ENCODE measurements at places on chromosomes 11 and 22.

- DNase-seq: no peak
Measured at GRCh38 chr22:25908755-25909154, 166.8 kb downstream of the MYO18B start.

GRCh38 chr11:112614605-112615004 lies 346.6 kb upstream of the NCAM1 start:
- no peak for DNase-seq

DNA sequence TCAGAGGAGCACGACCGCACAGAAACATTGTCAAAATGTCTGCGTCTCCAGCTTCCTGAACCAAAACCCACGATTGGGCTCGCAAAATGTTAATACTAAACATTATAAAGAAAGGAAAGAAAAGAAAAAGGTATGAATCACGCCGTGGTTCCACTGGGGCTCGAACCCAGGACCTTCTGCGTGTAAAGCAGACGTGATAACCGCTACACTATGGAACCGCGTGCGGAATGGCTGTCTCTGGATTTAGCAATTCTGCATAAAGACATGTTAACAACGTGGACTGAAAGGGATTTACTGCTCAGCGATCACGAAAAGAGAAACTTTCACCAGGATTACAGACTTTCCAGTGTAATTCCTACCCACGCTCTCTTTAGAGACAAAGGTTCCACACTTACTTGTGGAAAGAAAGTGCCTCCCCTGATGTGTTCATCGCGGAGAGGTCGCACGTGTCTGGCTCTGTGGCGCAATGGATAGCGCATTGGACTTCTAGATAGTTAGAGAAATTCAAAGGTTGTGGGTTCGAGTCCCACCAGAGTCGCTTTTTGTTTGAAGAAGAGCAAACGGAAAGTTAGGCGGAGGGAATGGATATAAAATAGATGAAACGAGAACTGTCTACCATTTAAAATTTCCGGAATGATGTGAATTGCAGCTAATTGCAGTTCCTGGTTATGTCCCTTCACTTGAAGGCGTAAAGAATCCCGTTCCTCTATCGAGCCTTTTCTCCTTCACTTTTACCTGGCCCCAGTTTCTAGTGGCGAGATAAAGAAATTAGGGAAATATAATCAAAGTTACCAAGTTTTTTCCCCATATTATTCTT lies 39.7 kb downstream of the OR4D9 start:
- DNase-seq: peak; percentile 78

GRCh38 chr11:2567026-2567671 lies 122.3 kb downstream of the KCNQ1 start:
- no peak for DNase-seq

DNA sequence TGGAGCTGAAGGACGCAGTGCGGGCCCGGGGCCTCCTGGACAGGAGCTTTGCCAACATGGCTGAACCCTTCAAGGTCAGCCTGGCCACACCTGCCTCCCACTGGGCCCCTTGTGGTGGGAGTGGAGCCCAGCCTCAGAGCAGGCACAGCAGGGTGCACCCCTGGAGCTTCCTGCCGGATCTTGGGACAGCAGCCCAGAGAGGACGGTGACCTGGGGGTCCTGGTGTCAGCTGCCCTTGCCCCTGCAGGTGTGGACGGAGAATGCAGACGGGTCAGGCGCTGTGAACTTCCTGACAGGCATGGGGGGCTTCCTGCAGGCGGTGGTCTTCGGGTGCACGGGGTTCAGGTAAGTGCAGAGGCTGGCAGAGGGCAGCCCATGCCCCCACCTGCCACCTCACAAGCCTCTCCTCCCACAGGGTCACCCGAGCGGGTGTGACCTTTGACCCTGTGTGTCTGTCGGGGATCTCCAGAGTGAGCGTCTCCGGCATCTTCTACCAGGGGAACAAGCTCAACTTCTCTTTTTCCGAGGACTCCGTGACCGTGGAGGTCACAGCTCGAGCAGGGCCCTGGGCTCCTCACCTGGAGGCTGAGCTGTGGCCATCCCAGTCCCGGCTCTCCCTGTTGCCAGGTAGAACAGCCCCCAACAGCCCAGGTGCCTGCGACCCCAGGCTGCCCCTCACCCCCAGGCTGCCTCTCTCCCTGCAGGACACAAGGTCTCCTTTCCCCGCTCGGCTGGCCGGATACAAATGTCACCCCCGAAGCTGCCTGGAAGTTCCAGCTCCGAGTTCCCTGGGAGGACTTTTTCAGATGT lies 5.1 kb downstream of the PGGHG start:
- DNase-seq: no peak

- no peak for DNase-seq
Measured at GRCh38 chr11:65428578-65429067, 6.0 kb downstream of the NEAT1 start.

DNA sequence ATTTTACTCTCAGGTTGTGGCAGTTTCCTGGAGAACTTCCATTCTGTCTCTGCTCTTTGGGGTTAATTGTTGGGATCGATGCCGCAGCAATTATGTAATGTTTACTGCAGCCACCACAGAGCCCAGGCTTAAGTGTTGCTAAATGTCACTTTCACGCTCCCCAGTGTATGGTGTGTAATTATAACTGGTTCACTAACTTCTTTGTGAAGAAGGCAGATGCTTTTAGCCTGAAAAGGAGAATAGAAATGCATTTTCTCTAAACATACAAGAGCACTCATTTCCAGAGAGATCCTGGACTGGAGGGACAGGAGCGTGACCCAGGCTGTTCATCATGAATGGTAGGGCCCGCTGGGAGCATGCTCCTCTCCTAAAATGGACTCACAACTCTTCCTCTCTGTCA lies 132.2 kb upstream of the PLET1 start:
- DNase-seq: no peak

GRCh38 chr11:118841469-118842242 lies 42.0 kb upstream of the CXCR5 start:
- no peak for DNase-seq

GRCh38 chr11:100575860-100576717 lies 111.0 kb upstream of the ARHGAP42 start:
- no peak for DNase-seq

- no peak for DNase-seq
Measured at GRCh38 chr11:75347781-75348566, 3.5 kb downstream of the ARRB1 start.

- no peak for DNase-seq
Measured at GRCh38 chr11:72637198-72637597, 37.0 kb downstream of the PDE2A start.

- no peak for DNase-seq
Measured at GRCh38 chr11:22671751-22672150, 5.3 kb downstream of the GAS2 start.

- DNase-seq: no peak
Measured at GRCh38 chr11:12842933-12843636, 166.0 kb upstream of the RASSF10 start.

DNA sequence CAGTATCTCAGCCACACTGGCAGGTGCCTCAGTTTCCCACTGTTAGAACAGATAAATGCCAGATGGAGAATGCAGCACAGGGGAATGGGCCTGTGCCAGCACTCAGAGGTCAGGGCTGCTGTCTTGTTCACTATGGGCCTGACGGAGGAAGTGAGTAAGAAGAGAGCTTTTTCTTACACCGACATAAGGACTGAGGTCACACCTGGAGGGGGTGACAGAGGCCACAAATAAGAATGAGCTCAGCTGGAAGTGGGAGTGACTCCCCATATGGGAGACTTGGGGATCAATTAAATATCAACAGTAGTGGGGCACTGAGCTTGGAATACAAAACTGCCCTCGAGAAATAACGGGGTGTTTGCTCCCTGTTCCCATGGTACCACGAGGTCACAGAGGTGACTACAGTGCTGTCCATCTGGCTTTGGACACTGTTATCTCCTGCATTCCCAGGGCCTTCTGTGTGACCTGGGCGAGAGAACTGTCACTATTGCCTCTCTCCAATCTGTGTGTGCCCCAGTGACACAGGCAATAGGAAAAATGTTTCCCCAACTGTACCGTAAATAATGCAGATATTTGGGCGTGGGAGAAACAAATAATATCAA lies 94.1 kb upstream of the NNMT start:
- DNase-seq: no peak

- DNase-seq: no peak
Measured at GRCh38 chr11:88363648-88364065, 26.1 kb upstream of the CTSC start.

DNA sequence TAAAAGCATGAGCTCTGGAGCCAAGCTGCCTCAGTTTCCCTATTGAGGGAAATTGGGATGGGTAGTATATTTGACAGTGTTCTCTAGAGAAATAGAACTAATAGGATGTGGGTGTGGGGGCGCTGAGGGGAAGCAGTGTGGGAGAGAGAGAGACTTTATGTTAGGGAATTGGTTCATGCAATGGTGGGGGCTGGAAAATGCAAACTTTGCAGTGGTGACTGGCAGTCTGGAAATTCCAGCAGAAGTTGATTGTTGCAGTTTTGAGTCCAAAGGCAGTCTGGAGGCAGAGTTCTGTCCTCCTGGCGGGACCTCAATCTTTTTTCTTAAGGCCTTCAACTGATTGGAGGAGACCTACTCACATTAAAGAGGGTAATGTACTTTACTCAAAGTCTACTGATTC lies 59.4 kb upstream of the SYT13 start:
- DNase-seq: no peak

GRCh38 chr11:59641156-59641555 lies 25.6 kb upstream of the OSBP start:
- DNase-seq: no peak

GRCh38 chr22:21677606-21678443 lies 12.0 kb downstream of the PPIL2 start:
- DNase-seq: peak; percentile 34

GRCh38 chr22:30044881-30045493 lies 35.3 kb upstream of the HORMAD2 start:
- no peak for DNase-seq

DNA sequence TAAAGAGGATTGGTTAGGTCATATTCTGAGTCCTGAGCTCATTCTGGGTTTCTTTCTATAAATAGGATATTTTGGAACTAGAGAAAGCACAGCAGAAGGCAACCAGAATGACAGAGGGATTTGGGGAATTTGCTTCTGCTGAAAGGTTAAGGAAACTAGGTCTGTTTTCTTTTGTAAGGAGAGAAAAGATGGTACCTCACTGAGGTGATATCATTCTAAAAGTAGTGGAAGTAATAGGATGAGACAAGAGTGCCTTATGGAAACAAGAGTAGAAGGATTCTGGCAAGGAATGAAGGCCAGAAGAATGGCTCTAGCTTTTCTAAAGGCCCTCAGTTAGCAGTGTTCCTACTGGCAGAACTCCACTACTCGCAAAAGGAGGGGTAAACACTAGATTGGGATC lies 26.7 kb upstream of the BDNF start:
- no peak for DNase-seq

- no peak for DNase-seq
Measured at GRCh38 chr11:78659326-78660270, 84.9 kb upstream of the NARS2 start.

DNA sequence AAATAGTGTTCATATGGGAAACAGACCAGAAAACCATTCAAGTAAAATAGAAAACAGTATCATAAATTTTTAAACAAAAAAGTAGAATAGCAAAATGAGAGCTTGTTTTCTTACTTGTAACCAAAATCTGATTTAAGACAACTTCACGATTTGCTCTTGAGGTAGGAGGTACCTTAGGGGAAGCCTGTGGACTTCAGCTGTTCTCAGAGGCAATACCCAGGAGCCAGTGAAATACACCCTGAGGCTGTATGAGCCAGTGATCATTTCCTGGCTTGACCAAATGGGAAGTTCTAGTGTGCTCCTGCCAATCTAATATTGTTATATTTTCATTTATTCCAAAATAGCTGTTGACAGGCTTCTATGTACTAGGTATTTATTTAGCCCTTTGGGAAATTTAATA lies 104.8 kb downstream of the ARHGAP42 start:
- no peak for DNase-seq

DNA sequence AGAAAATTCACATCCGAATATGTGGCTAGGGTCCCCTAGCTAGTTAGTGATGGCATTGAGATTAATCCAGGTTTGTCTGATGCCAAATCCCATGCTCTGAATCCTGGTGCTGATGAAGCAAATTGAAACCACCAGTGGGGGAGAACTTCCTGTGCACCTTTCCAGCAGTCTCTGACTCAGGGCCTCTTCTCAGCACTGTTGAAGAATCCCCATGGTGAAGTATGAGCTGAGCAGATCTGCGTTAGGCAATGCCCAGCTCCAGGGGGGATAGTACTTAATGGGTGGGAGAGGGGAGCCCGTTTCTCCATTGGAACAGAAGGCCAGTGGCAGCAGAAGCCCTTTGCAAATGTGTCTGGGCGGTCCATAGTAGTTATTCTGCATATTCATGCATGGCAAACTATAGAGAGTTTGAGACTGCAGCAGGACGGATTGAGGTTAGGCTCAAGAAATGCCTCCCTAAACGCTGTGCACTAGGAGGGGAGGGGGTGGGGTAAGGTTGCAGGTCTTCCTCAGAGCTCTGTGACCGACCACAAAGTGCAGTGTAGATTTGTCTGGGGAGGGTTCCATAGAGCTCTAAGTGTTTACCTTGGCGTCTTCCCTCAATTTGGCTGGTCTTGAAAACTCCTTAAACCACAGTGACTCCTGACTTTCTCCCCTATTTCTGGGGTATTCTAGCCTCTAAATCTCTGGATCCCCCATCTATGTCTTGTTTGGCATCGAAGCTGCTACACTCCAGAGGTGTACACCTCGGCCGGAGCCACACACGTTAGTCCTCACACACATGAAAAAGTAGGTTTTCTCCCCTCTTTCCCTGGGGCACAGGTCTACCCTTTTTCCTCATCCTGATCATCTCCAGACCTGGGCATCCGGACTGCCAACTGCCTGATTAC lies 4.8 kb downstream of the POU2F3 start:
- DNase-seq: no peak

GRCh38 chr11:72642884-72643522 lies 31.2 kb downstream of the PDE2A start:
- DNase-seq: no peak

Measured in brain pericyte (primary cell).